Gastrocnemius medialis (tissue), 4 donors: ENCODE measurements at places on chromosomes 16 and 17. TPM values are rescaled to one million over a fixed set of nuclear protein-coding genes. Genes with fewer than 3 reads are reported as not detected.

DNA sequence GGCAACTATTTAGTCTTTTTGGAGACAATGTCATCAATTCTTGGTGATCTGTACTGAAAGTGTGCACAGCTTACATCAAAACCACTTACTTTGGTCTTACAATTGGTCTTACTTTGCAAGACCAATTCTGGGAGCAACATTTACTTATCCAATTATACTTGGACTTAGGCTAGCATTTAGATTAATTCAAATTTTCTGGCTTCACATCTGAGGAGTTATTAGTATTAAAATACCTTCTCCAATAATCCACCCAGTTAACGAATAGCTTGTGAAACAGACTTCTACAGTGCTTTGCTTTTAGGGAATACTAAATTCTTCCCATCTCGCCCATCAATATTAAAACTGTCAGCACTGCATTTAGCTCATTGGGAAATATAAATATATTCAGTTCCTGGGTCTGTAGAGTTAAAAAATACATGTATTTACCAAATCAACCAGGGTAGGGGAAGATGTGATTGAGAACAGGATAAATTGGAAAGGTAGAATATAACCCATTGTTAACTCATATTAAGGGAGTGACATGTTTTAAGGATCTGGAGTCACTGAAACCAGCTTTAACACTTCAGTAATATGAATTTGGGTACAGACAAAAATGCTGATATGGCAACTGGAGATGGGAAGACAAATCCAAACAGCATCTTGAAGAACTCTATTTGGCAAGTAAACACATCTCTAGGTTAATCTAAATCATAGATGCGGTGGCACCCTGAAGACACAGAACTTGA is 9.2 kb upstream of the VEZF1 start:
- DNase-seq: no peak

DNA sequence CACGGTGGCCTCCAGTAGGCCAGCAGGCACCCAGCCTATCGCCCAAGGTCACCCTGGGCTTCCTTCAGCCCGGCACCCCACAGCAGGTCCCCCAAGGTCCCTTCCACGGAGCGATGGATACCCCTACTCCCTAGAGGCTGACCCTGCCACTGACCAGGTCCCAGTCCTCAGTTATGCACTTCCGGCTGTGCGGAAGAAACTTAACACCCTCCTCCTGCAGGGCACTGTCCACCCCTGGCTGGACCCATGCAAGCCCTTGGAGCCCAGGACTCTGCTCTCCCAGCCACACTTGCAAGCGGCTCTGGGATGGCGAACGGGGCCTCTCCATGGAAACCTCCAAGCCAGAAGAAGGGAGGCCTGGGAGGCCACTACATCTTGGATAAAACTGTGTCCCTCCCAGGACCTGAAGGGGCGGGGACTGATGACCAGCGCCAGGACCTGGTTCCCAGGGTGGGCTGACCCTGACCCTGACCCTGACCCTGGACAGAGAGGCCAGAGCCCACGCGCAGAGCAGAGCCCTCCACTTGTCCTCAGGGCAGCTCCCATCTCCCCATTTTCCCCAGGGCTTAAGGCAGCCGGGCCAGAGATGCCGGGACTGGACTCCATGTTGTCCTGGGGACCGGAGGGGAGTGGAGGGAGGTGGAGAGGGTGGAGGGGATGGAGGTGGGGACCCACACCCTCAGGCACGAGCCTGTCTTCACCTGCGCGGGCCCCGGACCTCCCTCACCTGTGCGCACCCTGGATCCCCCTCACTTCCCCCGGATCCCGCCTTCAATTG is 734 bp downstream of the CEP131 start:
- DNase-seq: no peak

Gene TBC1D3I
- total RNA-seq: 0.25 TPM

- DNase-seq: no peak
Observed at GRCh38 chr16:81349608-81350305, 35.0 kb downstream of the GAN start.

Gene HS3ST3B1
- 0.10 TPM for total RNA-seq

Gene NECAB2
- not detected for total RNA-seq

DNA sequence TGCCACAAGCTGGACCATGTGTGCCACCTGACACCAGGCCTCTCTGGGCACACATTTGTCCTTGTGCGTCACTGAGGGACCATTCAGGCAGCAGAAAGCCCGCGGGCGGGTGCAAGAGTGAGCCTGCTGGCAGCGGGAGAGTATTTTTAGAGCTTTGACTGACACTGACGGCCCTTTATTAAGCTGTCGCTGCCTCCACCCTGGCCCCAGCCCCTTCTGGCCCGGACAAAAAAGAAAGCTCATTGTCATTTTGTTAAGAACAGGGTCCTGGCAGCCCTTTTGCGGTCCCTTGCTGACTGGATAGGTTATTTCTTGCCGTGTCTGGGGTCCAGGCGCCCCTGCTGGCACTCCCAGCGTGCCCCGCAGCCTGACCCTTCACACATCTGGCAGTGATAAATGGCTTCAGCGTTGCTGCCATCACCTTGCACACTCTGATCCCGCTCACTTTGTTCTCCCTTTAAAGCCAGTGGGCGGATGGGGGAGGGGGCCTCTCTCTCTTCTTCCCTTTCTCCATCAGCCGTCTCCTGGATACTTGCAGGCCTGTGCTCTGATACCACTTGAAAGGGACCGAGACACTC is 78.4 kb upstream of the NKD1 start:
- no peak for DNase-seq

GRCh38 chr16:81333356-81333755 is 18.6 kb downstream of the GAN start:
- DNase-seq: no peak

Gene AMDHD2
- total RNA-seq: 18.1 TPM

GRCh38 chr16:917591-918061 is 53.2 kb downstream of the LMF1 start:
- no peak for DNase-seq

DNA sequence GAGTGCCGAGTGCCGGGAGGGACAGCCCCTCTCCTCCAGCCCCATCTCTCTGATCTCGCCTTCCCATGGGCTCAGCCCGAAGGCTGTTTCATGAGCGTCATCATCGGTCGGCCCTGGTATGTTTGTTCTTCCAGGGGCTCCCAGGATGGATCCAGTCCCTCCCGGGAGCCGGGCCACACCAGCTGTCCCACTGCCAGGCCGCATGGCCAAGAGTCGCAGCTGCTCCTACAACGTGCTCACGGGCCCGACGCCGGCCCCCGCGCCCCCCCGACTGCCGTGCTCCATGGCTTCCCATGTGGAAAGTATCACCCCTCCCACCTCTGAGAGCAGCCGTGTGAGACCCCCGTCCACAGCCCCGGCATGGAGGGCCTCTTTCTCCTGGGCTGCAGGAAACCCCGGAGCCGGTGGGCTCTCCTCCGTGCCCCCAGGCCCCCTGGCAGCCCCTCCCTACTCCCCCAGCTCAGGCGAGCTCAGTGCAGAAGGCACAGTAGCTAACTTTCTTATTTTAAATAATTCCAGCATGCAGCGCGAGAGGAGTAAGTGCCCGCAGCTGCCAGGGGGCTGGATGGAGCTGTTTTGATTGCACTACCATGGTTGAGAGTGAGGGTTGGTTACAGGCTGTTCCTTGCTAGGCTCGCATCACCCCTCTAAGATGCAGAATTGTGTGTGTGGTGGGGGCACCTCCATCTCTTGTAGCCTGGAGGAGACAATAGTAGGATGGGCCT is 26.6 kb upstream of the GSE1 start:
- DNase-seq: no peak

DNA sequence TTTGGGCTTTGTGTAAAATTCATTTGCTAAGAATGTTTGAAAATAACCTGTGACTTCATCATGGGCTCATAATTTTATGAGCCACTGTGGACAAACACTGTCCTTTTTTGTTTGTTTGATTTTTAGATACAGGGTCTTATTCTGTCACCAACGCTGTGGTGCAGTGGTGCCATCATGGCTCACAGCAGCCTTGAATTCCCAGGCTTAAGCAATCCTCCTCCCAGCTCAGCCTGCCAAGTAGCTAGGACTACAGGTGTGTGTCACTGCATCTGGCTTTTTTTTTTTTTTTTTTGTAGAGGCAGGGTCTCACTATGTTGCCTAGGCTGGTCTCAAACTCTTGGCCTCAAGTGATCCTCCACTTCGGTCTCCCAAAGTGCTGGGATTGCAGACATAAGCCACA is 8.3 kb downstream of the TEX2 start:
- no peak for DNase-seq

DNA sequence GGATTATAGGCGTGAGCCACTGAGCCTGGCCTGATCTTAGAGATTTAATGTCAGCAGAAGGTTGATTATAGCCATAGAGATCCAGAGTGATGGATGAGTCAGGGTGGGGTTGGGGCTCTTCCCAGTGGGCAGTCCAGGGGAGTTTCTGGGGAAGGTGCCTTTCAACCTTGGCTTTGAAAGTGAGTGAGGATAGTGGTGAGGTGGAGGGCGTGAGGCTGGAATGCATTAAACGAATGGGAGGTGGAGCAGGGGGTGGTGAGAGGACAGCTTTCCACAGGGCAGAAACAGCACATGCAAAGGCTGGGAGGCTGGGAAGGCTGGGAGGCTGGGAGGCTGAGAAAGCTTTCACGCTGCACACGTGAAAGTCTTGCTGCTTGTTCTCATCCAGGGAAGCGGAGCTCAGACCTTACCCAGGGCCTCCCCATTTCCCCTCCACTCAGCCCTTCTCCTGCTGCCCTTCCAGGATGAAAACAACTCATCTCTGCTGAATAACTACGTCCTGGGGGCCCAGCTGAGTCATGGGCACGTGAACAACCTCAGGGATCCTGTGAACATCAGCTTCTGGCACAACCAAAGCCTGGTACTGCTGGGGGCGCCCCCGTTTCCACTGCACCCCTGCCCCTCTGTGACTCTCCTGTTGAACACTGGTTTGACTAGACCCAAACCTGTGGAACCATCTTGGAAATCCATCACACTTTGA is 22.3 kb downstream of the ADGRG5 start:
- no peak for DNase-seq
